ENCODE measurements at places on chromosomes 4 and X.

- DNase-seq: no peak
Measured at GRCh38 chr4:158255727-158256324, 45.5 kb downstream of the TMEM144 start.

DNA sequence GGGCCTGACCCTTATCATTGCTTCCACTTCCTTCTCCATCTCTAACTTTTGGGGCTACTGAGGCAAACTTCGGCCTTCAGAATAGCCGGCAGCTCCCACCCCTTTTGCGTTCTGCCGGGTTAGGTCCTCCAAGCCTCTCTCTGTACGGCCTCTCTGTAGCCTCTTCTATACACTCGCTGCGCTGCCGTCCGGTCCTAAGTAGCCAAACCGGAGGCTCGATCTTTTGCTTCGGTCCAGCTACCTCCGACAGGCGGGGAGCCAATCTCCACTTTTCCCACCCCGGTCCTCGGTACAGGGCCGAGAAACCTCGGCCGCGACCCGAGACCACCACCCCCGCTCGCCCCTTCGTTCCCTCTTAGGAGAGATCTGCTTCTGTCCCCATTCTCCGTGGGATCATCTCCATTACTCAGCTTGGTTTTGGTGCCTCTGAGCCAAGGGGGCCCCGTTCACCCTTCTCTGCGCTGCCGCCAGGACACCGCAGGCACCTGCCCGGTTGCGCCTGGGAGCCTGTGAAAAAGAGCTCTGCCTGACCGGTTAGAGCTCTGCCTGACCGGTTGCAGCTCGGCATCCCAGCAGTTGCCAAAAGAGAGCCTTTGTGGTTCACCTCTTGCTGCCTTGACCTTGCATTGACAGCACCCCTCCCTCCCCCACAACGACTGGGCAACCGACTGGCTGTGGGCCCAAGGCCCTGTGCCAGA is 1.0 kb upstream of the HTR2C start:
- peak; percentile 42 for DNase-seq

DNA sequence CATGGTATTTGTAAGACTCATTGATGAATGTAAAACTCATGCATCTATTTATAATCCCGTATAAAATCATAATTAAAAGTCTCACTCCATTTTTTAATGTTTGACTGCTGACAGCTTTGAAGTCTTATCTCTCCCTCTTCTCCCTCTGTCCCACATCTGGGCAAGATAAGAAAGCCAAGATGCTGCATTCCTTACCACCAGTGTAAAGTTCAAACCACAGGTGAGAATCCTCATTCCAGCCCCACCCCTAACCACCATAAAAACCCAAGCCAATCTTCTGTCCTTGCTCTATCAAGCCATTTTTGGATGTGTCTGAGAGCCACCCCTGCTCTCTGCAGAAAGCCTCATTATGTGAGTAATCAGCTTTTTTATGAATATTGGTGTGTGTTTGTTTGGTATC is 59.3 kb upstream of the MAGED1 start:
- no peak for DNase-seq

GRCh38 chr4:94841864-94842221 is 84.1 kb downstream of the BMPR1B start:
- no peak for DNase-seq

GRCh38 chr4:157509341-157509740 is 288.8 kb downstream of the GRIA2 start:
- DNase-seq: no peak

DNA sequence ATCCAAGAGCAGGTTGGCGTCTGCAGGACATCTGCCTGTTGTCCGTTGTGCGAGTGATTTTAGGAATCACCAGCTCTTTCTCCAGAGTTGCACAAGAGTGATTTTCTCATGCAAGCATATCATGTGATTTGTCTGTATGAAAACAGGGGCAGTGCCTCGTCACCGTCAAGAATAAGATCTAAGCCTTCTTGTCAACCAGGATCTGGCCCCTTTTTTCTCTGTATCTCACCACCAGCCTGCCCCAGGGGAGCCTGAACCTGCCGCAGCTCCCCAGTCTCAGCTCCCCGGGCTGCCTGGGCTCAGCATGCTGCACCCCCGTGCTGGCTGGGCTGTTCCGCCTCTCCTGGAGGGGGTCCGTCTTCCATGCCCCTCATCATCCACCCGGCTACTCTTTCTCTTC is 90.5 kb downstream of the STOX2 start:
- DNase-seq: no peak
